ENCODE measurements at places on chromosomes 2 and 18.
A peak's percentile ranks its signal among the peaks of the same experiment; 100 is the strongest.

DNA sequence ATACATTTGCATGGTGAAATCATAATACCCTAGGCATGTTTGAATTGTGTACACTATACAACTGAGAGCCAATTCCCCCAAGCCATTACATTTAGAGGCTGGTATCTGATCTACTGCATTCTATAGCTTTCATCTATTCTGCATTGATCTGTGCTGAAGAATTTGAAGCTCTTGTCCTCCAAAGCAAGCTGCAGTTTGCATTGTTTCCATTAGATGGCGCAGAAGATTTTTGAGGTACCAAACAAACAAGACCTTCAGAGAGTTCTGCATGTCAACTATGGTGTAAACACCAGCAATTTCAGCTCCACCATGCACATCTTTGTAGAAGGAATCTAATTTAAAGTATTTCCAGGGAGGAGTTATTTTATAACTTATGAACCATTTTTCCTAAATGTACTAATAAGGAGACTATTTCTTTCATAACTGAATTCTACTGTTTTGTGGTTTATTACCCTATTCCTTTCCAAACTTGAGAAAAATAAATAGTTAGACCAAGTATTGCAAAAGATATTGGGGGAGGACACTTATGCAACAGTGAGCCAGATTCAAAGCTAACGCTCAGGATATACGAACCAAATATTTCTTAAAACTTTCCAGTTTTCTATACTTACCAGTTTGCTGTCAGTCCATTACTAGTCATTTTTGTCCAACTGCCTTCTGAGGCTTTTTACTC, 761.8 kb upstream of the ACVR2A start:
- peak; percentile 23 for DNase-seq

- DNase-seq: no peak
These were observed 7.0 kb upstream of the CLEC4F start for GRCh38 chr2:70827388-70827787.

DNA sequence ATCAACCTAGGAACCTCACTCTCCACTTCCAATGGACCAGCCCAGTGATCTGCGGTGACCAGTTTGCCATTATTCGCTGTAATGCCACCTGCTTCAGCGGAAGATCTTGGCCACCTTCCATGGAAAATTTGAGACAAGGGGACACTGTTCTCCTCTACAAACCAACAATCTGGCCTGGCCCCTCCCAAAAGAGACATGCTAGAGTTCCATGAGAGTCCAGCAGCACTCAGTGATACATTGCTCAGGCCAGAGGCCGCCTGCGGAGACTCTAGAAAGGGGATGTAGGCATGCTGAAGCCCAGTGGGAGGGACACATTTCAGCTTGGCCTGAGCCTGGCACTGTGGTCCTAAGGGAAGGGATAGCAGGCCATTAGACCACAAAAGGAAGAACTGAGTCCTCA, 58.3 kb downstream of the COL6A3 start:
- DNase-seq: no peak

GRCh38 chr18:9418047-9418690, 57.1 kb upstream of the RALBP1 start:
- DNase-seq: no peak

- DNase-seq: peak; percentile 80
These were observed 24.3 kb downstream of the MOCOS start for GRCh38 chr18:36211612-36212065.

- no peak for DNase-seq
These were observed 4.6 kb upstream of the PTPRM start for GRCh38 chr18:7562491-7562890.

DNA sequence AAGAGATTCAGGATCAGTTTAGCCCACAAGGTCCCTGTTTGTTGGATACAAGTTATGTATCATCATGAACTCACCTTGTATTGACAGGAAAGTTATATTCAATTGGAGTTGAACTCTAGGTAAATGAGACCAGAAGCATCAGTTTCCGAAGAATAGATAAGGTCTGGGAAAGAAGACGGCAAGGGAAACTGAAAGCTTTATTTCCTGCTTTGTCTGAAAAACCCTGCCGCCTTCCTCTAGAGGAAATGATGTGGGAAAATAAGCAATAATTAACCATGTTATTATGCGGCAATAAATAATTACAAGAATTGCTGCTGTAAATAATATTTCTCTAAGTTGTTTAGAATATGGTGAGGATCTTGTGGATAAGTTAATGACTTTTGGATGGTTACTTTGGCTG, 32.0 kb downstream of the LPIN1 start:
- DNase-seq: no peak

- no peak for DNase-seq
These were observed 92.2 kb upstream of the MBOAT2 start for GRCh38 chr2:9095690-9096089.

GRCh38 chr2:227473122-227473461, 1.1 kb downstream of the AGFG1 start:
- no peak for DNase-seq

DNA sequence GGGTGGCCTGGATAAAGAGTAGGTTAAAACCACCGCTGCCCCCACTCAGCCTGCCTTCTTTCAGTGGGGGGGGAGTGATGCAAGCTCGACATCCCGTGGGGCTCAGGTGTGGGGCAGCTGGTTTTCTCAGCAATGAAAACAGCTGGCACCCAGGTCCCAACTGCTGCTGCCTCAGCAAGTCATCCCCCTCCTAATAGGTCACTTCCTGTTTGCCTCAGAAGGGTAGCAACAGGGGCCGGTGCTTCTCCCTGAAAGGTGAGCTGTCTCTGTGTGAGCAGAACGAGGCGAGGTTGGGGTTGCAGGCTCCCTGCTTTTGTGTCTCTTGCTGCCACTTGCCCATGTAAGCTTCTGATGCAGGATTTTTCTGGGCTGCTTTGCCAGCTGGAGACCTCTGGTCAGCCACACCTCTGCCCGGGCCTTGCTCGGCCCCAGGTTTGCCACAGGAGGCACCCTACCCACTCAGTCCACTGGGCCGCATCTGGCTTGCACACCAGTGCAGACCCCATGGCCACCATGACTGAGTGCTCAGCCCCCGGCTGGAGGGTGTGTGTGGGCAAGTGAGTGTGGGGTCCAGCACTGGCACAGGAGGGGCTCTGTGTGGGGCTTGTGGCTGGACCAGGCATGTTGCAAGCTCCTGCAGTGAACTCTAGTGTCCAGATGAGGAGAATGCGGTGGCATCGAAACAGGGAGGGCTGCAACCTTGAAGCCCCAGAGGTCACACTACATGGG, 11.5 kb upstream of the ASB1 start:
- no peak for DNase-seq

GRCh38 chr2:239274391-239275043, 126.3 kb downstream of the HDAC4 start:
- DNase-seq: peak; percentile 31

DNA sequence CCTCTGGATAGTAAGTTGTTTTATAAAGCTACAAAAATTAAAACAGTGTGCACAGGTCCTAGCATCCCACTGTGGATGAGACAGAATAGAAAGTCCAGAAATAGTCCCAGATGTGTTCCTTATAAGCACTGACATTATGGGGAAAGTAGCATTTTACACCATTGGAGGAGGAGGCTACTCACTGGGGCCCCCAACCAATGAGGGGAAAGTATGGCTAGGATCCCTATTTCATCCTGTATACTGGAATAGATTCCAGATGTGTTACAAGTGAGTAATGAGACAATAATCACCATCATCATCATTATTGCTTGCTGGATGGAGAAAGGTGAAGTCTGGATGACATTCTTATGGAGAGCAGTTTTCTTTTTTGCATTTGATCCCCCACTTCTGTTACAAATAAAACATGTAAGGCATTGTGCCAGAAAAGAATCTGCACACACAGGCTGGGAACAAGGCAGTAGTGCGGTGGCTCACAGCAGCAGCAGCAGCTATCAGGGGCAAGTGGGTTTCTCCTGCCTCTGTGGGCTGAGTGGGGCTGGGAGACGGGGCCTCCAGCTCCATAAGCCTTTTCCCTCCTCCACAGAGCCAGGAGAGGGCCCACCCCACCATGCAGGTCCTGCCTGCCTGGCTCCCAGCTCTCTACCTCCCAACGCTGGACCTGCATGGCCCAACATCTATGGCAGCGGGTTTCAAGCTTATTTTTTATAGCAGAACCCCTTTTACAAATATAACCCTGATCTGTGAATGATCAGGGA, 5.0 kb downstream of the ARID5A start:
- DNase-seq: peak; percentile 57

DNA sequence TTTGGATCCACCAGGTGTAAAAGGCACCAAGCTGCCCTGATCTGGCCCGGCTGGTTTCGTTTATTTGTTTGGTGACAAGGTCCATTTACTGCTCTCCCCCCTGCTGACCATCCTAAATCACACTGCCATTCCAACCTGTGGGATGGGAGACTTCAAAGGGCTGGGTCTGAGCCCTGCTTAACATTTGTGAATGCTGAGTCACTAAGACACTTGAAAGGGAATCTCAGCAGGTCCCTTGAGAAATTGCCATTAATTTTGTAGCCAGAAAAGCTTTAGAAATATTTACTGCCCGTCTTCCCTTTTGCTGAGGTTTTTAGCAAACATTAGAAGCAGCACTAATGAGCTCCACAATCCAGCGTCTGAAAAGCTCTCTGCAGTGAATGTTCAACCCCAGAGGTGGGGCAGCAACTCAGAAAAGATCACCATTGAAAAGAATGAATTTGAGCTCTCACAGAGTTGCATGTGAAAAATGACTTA, 133.8 kb downstream of the ARL4C start:
- DNase-seq: no peak

GRCh38 chr2:212919238-212919637, 232.2 kb downstream of the IKZF2 start:
- no peak for DNase-seq

- no peak for DNase-seq
These were observed 214.5 kb downstream of the NBAS start for GRCh38 chr2:15346624-15347023.

- DNase-seq: peak; percentile 39
These were observed 16.7 kb downstream of the HK2 start for GRCh38 chr2:74850496-74851190.

DNA sequence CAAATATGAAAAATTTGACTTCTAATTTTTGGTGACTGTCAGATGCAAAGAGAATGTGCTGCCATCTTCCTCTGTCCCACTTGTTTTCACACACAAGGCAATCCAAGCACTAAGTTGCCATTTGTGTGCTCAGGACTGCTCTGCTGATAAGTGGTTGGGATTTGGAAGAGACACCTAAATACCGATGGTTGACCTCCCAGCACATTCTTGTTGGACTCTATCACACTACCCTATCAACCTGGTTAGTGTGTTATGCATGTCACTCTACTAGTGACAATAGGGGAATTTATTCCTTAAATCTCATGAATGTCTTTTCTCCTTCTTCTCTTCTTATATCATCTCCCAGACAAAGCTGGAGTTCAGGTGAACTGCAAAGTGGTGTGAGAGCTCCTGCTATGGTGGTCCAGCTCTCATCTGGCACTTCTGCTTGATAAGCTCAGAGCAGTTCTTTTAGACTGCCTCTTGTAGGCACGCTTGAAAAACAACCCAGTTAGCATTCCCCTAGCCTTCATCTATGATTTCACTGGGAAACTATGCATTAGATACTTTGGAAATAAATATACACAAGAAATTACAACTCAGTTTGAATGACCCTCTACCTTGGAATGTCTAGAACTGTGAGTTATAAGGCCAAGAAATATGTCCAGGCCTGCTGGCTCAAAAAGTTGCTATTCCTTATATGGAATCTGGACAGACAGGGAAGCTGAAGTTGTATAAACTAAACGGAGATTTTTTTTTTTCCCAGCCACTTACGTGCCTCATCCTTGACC, 404.8 kb downstream of the MEIS1 start:
- DNase-seq: peak; percentile 99

DNA sequence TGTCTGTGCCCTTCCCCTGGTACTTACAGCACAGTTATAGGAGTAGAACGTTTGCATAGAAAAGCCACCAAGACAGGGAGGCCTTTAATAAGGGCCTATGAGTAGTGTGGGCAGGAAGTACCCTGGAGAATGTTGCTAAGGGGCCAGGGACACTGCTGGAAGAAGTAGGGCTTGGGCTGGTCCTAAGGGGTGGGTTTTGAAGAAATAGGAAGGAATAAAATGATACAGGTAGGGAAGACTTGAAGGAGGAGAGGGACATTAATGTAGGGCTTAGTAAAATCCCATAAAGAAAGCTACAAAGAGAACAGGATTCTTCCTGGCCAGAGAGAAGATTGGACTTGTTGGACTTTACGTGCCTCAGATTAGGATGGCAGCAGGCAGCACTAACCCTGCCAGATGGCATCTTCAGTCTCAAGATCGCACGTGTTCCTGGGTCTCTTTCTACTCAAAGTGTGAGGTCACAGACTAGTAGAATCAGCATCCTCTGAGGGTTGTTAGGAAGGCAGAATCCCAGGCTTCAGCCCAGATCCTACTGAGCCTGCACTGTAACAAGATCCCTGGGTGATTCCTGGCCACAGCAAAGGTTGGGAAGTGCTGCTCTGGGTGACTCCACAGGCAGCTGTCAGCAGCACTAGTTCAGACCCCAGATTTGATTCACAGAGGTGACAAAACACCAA, 39.2 kb downstream of the EPAS1 start:
- peak; percentile 28 for DNase-seq

GRCh38 chr2:2192091-2192955, 138.8 kb downstream of the MYT1L start:
- no peak for DNase-seq

DNA sequence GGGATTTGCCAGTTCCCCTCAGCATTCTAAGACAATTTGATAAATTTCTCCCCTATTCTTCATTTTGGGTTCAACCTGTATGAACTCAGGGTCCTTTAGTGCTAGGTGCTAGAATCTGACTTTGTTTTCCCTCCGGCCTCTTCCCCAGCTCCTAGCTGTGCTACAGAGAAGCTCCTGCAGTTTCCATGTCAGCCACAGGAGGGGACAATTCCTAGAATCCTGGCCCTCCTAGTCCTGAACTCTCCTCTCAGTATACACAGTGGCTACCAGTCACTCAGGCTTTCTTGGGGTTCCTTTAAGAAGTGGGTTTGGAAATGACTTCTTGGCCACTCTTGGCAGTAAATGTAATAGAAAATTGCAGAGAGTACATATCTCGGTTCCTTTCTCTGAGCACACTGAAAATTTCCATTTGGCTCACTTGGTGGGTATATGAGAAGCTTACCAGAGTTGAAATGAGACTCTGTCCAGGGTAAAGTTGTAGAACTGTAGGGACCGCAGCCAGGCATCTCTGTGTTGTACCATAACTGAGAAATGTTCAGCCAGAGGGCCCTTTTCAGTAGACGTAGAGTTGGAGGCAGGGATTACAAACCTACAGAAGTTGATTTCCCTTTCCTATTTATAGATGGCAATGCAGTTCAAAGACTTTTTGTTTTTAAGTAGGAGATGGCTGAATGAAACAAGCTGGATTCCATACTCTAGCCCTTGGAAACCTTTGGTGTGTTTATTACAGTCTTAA, 5.0 kb upstream of the CHST10 start:
- peak; percentile 39 for DNase-seq

- DNase-seq: no peak
These were observed 951.3 kb downstream of the TSN start for GRCh38 chr2:122706757-122707223.

DNA sequence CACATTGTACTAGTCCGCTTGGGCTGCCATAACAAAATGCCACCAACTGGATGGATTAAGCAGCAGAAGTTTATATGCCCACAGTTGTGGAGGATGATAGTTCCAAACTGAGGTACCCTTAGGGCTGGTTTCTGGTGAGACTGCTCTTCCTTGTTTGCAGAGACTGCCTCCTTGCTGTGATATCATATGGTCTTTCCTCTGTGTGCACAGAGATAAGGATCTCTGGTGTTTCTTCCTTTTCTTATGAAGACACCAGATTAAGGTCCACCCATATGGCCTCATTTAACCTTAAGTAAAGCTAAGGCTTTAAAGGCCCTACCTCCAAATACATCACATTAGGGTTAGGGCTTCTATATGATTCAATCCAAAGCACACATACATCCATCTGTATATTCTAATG, 738.2 kb upstream of the GCFC2 start:
- DNase-seq: no peak
